T follicular helper cell (primary cell): ENCODE measurements at places on chromosomes 13 and 19.

- DNase-seq = no peak
Measured at GRCh38 chr13:26457212-26457611, 100.3 kb upstream of the WASF3 start.

DNA sequence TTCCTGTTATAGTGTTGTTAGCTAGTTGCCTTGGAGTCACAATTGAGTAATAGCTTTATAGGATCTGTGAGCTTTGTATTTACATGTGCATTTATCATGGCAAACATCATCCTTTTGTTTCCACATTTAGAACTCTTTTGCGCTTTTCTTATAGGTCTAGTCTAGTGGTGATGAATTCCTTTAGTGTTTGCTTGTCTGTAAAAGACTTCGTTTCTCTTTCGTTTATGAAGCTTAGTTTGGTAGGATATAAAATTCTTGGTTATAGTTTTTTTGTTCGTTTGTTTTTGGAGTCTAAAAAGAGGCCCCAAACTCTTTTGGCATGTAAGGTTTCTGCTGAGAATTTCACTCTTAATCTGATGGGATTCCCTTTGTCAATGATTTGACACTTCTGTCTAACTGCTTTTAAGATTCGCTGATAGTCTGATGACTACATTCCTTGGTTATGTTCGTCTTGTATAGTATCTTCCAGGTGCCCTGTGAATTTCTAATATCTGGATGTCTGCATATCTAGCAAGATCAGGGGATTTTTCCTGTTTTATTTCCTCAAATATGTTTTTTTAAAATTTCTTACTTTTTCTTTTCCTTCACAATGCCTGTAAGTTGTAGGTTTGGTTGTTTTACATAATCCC lies 20.2 kb downstream of the DNAJC3 start:
- DNase-seq = no peak

- DNase-seq = no peak
Measured at GRCh38 chr13:95067303-95067702, 233.9 kb downstream of the ABCC4 start.

DNA sequence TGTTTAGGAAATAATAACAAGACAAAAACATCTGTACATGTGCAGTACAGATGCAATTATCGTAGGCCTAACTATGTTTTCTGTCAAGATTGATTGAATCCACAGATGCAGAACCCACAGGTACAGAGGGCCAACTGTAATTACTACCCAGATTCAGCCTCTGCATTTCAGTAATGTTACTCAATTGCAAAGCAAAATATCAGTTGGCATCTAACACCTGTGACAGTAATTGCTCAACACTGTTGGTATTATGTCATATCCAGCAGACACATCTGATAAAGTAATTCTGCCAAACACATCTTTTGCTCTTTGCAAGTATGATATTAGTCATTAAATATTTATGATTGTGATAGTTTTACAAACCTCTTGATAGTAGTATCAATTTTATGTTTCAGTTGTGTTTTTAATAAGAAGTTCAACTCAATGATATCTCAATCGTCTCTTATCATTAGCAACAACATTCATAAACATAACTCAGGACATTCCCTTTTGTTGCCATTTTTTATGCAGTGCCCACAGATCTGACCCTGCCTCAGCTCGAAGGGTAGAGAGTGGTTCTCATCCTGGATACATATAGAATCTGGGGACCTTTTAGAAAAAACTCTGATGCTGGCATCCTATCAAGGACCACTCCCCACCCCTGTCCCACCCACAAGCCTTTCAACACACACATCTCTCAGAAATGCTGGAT lies 104.7 kb downstream of the MYCBP2 start:
- no peak for DNase-seq

DNA sequence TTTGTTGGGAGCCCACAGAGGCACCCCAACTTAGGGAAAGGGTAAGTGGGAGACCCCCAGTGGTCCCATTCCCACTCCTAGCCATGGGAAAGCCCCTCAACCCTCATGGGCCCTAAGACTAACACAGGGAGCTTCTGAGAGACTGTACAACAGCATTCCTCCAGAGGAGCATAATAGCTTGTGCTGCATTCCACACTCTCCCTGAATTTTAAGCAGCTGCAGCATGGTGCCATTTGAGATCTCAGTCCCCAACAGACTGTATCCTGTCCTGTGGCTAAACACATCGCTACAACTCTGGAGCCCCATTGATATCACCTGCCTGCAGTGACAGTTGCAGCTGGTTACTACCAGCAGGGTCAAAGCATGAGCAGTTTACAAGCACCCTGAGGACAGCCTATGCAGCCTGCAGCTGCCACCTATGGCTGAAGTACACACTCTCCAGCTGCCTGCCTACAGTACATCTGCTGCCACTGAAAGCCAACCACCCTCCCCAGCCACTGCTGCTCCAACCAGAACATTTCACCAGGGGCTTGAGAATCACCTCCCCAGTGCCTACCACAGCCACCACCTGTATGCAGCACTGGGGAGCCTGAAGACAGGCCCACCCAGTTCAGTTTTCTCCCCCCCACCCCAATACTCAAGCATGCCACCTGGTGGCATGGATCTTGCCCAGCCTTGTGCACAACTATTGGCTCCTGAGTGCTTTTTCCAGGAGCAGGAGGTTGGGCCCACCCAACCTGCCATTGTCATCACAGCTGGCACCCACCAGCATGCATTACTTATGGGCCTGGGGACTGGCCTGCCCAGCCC lies 557.3 kb downstream of the GPC5 start:
- DNase-seq = no peak
